Right lobe of liver (tissue), 6 donors: ENCODE measurements at places on chromosomes 11 and 22. TPM values are rescaled to one million over a fixed set of nuclear protein-coding genes. Genes with fewer than 3 reads are reported as not detected.

Gene C11orf97
- total RNA-seq = not detected

Gene OSM
- not detected for total RNA-seq

Gene MRGPRE
- not detected for total RNA-seq

Gene OR4A16
- not detected for total RNA-seq

Gene PKDREJ
- total RNA-seq = not detected

Gene KCNQ1OT1
- total RNA-seq = 0.68 TPM

- peak; percentile 91 for DNase-seq
Measured at GRCh38 chr11:64007629-64008282, 21.5 kb downstream of the OTUB1 start.

DNA sequence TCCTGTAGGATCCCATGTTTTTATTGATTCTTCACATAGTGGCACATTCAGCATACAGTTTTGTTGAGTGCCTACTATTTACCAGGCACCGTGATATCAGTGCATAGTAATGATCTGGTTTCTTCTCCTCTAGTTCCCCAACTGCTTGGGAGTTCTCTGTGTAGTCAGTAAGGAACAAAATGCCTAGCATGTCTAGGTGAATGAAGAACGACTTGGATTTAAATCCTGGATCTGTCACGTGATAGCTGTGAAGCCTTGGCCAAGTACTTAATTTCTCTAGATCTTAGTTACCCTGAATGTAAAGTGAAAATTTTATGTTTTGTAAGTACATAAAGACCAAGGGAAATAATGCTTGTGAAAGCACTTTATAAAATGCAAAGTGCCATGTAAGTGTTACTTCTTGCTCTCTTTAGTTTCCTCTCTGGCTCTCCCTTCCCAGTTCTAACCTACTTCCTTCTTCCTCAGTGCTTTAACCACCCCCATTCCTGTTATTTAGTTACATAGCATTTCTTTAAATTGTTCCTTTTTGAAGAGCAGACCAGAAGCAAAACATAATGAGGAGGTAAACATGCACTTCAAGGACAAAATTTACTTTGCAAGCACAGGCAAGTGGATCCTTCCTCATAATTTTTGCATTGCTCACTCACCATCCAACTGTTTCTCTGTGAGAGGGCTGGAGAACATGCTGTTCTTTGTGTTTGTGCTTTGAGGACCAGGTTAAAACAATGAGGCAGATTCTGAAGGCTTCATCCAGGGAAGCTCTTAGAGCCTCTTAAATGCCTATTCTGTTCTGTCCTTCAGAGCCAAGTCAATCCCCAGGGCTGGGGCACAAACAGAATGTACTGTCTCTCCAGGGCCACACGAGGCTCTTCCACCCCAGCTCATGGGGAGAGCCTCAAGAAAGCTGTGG lies 353.9 kb upstream of the TENM4 start:
- no peak for DNase-seq

- peak; percentile 80 for DNase-seq
Measured at GRCh38 chr11:73308961-73309919, 1.2 kb downstream of the ARHGEF17 start.
